RCC 7860 (cell line): ENCODE measurements at places on chromosomes 12 and 14.
A peak's percentile ranks its signal among the peaks of the same experiment; 100 is the strongest.

GRCh38 chr14:67512463-67513310 is 20.4 kb upstream of the PLEKHH1 start:
- no peak for DNase-seq

DNA sequence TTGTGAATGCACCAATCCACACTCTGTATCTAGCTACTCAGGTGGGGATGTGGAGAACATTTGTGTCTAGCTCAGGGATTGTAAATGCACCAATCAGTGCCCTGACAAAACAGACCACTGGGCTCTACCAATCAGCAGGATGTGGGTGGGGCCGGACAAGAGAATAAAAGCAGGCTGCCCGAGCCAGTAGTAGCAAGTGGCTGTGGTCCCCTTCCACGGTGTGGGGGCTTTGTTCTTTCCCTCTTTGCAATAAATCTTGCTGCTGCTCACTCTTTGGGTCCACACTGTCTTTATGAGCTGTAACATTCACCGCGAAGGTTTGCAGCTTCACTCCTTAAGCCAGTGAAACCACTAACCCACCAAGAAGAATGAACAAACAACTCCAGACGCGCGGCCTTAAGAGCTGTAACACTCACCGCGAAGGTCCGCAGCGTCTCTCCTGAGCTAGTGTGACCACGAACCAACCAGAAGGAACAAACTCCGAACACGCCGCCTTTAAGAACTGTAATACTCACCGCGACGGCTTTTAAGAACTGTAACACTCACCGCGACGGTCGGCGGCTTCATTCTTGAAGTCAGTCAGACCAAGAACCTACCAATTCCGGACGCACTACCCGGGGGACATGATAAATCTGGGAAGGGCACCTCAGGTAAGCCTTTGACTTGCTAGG is 4.6 kb upstream of the LDHB start:
- no peak for DNase-seq

GRCh38 chr14:63499701-63500250 is 43.4 kb downstream of the PPP2R5E start:
- no peak for DNase-seq

GRCh38 chr14:62031504-62031903 is 269.3 kb downstream of the SNAPC1 start:
- DNase-seq: no peak

- no peak for DNase-seq
These were observed 92.7 kb downstream of the PHETA1 start for GRCh38 chr12:111276146-111276545.

DNA sequence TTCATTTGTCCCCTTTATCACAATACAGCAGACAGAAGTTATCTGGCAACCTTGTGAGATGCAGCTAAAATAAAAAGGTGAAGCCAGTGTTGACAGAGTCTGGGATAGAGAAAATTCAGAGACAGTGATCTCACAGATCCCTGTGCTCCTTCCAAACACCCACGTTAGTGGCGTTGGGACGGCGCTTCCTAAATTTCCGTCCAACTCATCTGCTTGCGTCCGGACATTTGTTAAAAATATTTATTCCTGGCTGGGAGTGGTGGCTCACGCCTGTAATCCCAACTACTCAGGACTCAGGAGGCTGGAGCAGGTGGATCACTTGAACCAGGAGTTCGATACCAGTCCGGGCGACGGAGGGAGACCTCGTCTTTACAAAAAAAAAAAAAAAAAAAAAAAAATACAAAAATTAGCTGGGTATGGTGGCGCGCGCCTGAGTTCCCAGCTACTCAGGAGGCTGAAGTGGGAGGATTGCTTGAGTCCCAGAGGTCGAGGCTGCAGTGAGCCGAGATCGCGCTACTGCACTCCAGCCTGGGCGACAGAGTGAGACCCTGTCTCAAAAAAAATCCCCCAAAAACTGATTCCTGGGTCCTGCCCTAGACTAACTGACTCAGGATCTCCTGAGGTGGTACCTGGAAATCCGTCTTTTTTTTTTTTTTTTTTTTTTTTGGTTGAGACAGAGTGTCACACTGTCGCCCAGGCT is 708 bp upstream of the TCTN1 start:
- no peak for DNase-seq

- DNase-seq: no peak
These were observed at the start of gene PRPH for GRCh38 chr12:49295082-49295936. PRPH (plus strand) TSS chr12:49295147; CDS start chr12:49295201, 54 bp downstream.

- peak; percentile 52 for DNase-seq
These were observed 194.8 kb downstream of the SLC41A2 start for GRCh38 chr12:104763168-104763805.

DNA sequence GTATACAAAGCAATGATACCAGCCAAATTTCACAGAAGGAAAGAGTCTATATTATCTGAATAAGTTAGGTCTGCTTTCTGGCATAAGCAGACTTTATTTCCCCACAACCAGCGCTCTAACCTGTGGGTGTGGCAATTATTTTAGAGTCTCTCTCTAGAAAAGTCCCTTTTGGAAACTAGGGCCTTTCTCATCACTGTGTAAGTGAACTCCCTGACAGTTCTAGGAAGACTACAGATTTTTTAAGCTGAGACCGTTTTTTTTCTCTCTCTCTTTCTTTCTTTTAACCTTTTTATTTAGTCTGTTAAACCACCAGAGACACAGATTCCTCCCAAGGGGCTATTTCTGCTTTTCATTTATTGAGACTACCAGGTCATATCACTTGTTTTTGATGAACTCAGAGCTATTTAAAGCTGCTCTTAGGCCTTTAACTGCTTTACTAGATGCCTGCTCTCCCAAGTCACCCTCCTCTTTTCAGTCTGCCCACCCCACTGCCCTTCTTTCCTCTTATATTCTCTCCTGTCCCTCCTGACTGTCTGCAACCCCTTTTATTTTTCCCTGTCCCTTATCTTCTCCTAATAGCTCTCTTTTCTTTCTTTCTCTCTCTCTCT is 69.2 kb upstream of the ARHGAP5 start:
- DNase-seq: no peak

DNA sequence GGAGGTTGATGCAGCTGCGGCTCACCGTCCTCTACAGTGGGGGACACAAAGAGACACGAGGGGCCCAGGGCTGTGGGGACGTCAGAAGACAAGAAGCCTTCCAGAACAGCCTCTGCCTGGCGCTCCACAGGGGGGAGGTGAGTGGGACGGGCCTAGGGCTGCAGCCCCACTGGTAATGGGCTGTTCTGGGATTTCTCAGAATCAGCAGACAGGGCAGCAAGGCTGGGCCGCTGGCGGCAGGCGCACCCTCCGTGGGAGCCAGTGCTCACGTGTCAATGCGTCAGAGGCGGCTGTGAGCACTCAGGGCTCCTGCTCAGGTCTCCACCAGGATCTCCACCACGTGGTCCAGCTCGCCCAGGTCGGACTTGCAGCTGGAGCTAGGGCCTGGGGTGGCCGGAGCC is 10.0 kb downstream of the CDCA4 start:
- DNase-seq: no peak

- DNase-seq: no peak
These were observed 127.6 kb downstream of the GXYLT1 start for GRCh38 chr12:42017051-42017450.
